NCI-H1930 (cell line): ENCODE measurements at places on chromosomes 16 and 17.

GRCh38 chr16:86575754-86576557 lies 2.4 kb upstream of the FOXL1 start:
- no peak for DNase-seq

DNA sequence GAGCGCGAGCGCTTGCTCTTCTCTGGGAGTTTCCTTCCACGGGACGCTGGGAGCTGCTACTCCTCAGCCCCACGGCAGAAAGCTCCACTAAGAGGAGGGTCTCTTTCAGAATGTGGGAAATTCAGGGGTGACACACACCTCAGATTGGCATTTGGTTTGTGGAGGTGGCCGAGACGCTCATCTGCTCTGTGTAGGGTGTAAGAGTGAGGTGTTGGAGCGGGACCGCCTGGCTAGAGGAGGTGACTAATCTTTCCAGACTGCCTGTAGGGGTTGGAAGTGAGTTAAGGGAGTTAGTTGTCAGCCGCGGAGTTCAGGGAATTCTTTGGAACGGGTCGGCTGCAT lies 735 bp downstream of the PSMD11 start:
- no peak for DNase-seq

DNA sequence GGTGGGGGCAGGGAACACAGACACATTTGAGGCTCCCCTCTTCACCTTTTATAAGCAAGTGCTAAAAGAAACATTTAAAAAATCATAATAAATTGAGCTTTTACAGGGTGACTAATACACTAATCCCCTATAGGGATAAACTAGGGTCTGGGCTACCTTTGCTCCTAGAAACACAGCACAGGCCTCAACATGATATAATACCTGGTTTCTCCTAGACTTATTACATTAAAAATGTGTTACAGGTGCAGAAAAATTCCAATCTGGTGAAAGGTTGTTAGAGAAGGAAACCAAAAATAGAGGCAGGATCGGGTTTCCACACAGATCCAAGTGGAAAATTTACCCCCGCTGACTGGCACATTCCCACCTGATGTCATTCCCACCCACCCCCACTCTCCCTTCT lies 124.7 kb upstream of the NOG start:
- DNase-seq: no peak

GRCh38 chr16:59432896-59433295 lies 698.8 kb upstream of the GOT2 start:
- DNase-seq: no peak

DNA sequence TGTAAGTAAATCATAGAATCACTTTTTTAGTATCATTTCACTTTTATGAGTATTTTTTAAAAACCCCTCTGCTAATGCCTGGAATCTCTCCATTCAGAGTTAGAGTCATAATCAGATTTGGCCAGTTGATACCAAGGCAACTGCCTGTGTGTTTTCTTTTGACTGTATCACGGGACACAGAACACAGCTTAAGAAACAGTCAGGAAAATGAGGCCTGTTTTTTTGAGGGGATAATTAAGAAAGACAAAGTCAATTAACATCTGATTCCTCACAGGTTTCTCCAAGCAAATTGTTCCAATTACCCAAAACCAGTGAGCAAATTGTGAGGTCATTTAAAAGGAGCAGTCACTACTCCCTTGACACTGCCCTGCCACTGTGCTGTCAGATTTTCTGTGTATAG lies 944.5 kb upstream of the SOX9 start:
- no peak for DNase-seq

- DNase-seq: no peak
These were observed 7.1 kb upstream of the SRCAP start for GRCh38 chr16:30691907-30692306.

- no peak for DNase-seq
These were observed 6.7 kb downstream of the HGS start for GRCh38 chr17:81690549-81690948.

- no peak for DNase-seq
These were observed 49.8 kb downstream of the COTL1 start for GRCh38 chr16:84568066-84568465.

GRCh38 chr17:58172369-58173071 lies 5.7 kb downstream of the OR4D2 start:
- peak; percentile 31 for DNase-seq

DNA sequence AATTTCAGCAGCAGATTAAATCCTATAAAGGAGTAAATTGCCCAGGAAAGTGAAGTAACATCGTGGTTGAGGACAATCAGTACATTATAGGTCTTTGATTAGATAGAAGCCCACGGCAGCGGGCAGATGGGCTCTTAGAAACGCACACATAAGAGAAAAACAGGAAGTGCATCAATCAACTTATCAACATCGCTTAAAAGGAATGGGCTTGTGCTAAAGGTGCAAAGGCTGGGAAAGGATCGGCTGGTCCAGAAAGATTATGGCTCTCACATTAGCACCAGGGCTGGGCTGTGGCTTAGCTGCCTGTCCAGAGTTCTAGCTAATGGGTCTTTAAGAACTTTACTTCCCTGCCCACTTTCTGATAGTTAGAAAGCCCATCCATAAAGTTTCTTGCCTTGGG lies 292.0 kb upstream of the TNRC6C start:
- DNase-seq: no peak

GRCh38 chr16:65083164-65083857 lies 38.6 kb downstream of the CDH11 start:
- no peak for DNase-seq

DNA sequence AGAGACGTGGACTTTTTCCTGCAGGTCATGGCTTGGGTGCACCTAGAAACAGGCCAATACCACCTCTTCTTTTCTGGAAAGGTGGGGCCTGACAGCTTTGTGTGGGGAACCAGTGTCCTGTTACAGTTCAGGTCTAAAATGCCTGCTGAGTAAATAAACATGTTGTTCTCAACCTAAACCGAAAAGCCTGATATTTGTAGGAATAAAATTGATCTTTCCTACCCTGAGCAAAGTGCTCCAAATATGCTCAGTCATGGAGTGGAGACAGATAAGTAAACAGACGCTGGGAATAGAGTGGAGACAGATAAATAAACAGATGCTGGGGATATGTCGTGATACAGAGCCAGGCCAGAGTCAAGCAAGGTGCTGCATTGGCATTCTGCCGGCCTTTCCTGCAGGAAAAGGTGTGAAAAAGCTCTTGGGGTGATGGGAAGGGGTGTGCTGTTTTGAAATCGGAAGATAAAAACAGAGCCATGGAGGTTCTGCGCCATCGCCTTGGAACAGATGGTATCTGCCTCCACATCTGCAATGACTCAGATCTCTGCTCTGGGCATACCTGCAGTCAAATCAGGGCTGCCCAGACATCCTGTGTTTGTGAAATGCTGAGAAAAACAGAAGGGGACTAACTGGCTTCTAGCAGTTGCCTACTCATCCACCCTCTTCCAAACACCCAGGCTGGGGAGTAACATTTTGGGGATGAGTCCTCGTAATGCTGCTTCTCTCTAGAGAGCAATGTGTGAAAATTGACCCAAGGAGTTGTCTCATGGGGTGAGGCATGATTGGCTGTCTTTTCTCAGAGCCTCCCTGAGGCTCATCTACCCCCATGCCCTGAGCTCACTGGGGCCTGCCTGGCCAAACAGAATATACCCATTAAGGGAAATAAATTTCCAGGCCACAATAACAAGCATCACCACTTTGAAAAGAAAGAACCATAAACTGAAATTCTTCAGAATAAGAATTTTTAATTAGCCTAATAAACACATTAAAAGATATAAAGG lies 16.8 kb upstream of the TRPV2 start:
- DNase-seq: no peak

DNA sequence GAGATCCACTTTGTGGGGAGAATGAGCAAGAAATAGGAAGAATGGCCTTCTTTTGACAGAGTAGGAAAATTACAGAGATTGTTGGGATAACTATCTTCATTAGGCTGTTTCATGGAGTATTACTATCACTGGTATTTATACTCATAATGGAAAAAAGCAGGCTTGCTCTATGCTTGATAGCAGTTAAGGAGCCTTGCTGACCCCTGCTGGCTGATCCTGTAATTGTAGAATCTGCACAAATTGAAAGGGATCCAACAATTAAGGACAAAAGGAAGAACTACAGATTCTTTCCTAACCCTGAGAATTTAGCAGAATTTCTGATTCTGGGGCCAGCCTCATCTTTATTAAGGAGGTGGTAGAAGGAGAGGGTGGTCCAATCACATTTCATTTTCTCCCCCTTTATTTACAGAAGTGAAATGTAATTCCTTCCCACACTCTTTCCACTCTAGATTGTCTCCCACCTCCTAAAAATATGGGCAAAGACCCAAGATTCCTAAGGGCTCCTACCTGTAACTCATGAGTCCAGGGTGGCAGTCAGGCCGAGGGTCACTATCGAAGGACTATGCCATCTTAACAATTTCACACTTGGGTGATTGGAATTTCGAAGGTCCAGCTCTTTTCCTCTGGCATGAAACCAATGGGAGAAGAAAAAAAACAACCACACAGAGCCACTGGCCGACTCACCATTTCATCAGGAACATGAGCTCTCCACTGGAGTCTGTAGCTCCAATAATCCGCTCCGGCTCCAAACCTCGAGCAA lies 26.3 kb downstream of the NFE2L1 start:
- DNase-seq: peak; percentile 52
